ENCODE measurements at places on chromosomes 11 and 22.

DNA sequence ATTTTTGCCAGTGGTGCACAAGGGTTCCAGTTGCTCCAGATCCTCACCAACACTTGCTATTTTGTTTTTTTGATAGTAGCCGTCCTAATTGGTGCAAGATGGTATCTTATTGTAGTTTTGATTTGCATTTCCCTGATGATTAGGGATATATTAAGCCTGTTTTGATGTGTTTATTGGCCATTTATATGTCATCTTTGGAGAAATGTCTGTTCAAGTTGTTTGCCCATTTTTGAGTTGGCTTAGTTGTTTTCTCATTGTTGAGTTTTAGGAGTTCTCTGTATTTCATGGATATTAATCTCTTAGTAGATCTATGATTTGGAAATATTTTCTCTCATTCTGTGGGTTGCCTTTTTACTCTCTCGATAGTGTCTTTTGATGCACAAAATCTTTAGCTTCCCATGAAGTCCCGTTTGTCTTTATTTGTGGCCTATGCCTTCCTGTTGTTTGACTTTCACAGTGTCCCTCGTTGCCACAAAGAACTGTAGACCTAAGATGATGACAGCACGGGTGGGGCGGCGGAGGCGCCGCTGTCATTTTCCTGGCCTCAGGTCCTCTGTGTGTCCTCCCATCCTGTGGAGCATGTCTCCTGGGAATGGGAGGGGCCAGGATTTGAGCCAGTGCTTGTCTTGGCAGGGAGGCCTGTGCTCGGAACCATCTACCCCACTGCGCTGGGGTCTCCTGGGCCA is 33.5 kb downstream of the LRP5 start:
- no peak for DNase-seq

DNA sequence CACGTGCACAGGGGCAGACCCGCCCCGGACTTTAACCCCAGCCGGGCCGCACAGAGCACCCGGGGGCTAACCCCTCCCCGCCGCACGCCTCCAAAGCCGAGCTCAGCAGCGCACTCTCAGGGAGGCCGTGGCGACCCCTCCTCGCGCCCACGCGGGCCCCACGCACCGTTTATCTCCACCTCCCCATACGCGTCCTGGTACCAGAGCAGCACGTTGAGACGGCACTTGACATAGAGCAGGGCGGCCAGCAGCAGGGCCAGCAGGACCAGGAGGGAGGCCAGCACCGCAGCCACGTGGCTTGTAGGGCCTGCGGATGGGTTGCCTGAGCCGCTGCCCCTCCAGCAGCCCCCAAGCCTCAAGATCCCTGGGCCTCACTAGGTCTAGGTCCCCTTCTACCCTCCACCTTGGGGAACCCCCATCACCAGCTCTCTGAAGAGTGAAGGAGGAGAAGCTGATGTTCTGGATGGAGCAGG is 7.1 kb downstream of the SIGIRR start:
- DNase-seq: no peak

GRCh38 chr11:31834237-31834636 is 23.1 kb upstream of the PAX6 start:
- DNase-seq: no peak

- no peak for DNase-seq
These were observed 72.6 kb downstream of the NAV2 start for GRCh38 chr11:19785265-19785664.

- DNase-seq: no peak
These were observed 4.3 kb downstream of the IGSF22 start for GRCh38 chr11:18721561-18722292.

Data from NCI-H1417 treated with DMSO at 0.1 percent for 48 hours (cell line).